ENCODE measurements at places on chromosomes 11 and 22.

GRCh38 chr11:15291885-15292284, 177.2 kb downstream of the INSC start:
- DNase-seq: no peak

DNA sequence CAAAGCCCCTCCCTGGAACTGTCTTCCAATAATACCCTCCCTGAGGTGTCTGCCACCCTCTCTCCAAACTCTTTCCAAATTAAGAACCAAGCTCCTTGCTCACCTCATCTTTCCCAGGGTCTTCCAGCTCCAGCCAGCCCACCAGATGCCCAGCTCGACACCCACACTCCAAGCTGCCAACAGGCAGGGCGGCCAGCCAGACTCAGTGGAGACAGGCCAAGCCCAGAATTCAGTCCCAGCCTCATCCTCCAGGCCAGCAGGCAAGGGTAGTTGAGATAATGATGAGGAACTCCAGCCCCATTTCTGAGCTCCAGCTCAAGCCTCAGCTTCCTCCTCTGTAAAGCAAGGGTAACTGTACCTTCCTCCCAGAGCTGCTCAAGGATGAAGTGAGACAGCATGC, 132.9 kb downstream of the CHST1 start:
- no peak for DNase-seq

DNA sequence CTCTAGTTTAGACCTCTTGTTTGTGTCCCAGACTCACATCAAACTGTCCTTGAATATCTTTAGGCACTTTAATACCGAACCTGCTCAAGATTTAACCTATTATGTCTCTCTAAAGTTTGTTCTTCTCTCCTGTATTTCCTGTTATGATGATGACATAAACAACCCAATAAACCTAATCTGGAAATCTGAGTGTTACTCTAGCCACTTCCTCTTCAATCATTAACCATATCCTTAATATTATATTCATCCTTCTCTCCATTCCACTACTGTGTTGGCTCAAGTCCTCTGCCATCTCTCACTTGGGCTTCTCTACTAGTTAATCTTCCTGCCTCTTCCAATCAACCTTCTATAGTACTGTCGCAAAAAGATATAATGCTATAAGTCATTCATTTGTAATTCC, 36.0 kb downstream of the COPB1 start:
- DNase-seq: no peak

DNA sequence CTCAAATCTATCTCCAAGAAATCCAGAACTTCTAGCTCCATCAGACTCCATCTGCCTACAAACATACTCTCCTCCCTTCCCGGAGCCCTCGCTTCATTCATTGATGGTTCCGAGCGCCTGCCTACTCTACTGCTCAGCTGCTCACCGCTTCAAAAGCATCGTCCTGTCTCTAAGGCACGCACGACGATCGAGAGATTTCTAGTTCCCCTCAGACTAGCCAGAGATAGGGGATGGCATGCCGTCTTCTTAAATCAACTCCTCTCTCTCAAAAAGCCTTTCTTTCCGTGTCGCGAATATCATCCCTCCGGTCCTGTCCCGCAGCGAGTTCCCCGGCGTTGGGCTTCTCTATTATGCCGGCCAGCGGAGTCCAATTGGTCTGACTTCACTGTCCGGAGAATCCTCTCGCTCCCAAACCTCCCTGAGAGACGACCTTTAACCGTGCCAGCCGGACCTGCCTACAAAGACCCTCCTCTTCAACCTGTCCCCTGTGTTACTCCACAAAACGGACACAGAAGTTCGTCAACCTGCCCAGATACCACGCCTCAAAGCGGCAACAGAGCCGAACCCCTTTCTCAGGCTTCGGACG, 592 bp downstream of the EEF1G start:
- DNase-seq: peak; percentile 23

DNA sequence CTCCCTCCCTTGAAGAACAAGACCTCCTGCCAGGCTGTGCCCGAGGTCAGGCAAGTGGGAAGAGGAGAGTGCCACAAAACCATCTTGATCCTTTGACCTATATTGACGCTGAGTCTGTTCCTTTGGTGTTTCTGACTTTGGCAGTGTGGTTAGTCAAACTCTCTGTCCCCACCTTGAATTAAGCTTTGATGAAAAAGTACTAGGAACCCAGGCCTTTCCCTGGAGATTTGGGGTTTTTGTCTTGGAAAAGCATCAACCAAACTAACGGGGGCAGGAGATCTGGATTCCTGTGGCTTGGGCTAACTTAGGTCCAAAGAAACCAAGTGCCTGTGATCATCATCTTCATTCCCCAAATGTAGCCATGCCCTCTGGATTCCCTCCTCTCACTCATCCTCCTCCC, 40.4 kb downstream of the ARFGAP2 start:
- no peak for DNase-seq

DNA sequence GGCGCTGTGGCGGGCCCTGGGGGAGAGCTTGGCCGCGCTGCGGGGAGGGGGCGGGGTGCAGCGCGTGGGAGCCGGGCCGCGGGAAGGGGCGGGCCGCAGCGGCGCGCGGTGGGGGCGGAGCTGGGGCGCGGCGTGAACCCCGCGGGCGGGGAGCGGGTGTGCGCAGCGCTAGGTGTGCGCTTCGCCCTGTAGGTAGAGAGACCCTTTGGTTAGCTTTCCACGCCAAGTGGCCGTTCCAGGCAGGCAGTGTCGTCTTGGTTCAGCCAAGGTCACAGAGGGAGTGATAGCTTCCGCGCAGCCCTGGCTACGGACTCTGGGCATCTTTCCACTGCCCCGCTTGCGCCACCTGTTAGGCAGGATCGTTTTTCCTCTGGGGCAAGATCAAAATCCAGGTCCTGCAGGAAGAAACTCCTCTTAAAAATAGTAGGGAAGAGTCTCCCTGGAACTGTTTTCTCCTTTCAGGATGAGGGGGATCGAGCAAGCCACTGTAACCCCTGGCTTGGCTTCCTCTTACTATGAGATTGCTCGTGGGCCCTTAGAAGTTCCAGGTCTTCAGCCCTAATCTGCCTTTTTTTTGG, 434 bp downstream of the BANF1 start:
- peak; percentile 53 for DNase-seq
